NCI-H446 treated with DMSO at 0.1 percent for 48 hours (cell line): ENCODE measurements at places on chromosomes 7 and 10.

DNA sequence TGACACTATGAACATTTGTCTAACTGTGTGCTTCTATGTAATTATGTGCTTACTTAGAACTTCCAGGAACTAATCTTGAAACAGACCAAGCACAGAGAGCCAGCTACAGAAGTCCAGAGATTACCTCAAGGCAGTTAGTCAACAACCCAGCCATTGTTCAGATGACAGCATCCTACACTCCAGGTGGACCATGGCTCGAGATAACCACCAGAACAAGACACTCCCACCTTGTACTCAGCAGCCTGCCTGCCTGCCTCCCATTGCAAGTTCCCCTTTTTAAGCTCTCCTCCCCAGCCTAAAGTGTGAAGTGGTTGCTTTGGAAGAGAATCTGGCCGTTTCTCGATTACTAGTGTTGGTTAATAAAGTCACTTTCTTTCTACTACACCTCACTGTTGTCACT lies 1080.6 kb upstream of the LRRN3 start:
- no peak for DNase-seq

DNA sequence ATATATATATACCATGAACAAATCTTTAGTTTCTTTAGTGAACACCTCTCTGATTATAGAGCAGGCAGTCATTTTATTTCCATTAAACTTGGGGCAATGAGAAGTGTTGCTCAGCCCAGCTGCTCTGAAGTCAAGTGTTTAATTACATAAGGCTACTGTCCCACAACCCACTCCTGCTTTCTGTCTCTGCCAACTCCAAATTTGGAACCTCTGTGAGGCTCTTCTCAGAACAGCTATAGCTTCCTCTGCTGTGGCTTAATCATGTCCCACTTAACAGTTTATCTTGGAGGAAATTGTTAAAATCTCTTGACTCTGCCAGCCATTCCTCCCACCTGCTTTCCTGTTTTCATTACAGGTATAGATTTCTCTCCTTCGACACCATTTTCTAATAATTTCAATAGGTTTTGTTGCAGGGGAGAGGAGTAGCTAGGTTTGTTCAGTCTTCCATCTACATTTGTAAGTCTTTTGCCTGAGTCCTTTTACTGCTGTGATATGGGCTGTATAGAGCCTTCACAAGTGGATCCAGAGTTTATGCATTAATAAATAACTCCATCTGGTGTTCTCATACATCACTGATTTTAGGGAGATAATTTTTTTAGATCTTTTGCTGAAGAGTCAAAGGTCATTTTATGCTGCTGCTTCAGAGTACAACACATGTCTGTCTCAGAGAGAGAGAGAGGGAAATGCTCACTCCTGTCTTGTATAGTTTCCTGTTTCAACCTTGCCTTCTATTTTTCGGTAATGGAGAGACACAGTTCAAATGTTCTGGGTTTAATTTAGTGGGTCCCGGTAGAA lies 170.4 kb downstream of the WNT2 start:
- DNase-seq = no peak

GRCh38 chr7:114148779-114149178 lies 230.0 kb upstream of the PPP1R3A start:
- DNase-seq = no peak

DNA sequence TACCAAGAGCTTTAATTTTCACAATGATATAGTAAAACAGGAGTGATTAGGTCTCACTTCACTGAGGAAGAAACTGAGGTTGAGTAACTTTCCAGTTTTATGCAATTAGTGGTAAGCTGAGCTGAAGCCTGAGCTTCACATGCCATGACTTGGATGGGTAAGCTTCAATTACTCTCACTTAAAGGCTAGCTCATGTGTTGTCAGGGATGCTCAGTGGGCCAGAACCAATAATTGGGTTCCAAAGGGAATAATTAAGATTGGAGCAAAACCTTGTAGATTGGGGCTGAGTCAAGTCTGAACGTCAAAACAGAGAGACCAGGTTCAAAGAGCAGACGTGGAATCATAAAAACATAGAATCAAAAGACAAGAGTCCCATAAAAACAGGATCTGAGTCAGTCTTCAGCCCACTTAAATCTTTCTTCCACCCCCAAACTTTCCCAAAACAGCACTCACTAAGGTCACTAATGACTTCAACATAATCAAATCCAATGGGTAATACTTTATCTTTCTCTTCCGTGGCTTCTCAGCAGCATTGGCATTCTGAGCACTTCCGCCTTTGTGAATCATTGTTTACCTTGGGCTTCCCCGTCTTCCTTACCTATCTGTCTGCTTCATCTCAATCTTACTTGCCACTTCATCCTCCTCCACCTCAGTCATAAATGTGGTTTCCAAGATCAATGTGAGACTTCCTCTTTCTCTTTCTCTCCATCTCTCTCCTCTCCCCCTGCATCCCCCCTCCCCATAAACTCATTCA lies 23.0 kb upstream of the EGFR start:
- DNase-seq = no peak
